ENCODE measurements at places on chromosomes 11 and 22.

- no peak for DNase-seq
Observed at GRCh38 chr11:4839851-4840549, 9.0 kb downstream of the OR51S1 start.

DNA sequence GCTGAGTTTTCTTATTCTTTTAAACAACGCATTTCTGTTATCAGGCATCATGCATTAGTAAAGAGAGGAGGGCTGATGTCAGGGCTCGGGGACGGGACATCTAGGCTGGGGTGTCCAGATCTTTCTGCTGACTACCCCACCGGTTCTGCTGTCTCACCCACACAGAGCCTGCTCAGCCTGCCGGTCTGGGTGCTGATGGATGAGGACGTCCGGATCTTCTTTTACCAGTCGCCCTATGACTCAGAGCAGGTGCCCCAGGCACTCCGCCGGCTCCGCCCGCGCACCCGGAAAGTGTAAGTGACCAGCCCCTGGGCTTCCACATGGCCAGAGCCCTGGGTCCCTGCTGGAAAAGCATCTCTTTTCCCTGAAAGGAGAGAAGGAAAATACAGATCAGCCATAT, 9.4 kb downstream of the NCF4 start:
- DNase-seq, result no peak

DNA sequence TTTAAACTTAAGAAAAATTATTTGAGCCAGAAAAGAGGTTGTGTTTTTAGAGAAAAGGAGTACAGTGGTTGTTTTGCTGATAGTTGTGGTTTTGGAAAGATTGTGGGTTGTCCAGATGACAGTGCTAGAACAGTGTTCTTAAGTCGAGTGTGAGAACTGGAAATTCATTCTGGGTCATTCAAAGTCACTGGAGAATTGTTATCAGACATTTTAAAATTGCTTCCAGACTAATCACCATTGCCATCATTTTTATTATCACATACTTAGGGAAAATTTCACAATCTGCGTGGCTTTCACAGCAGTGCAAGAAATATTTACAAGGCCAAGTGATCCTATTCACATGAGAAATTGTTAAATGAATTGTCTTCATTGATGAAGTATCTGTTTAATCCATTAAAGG, 242.2 kb upstream of the DDI1 start:
- DNase-seq, result no peak

- no peak for DNase-seq
Observed at GRCh38 chr11:10550503-10551289, 9.7 kb upstream of the RNF141 start.
